ENCODE measurements at places on chromosomes 1 and 21. TPM values are rescaled to one million over a fixed set of nuclear protein-coding genes. Genes with fewer than 3 reads are reported as not detected.
A peak's percentile ranks its signal among the peaks of the same experiment; 100 is the strongest.

Gene MIXL1
- not detected for total RNA-seq

Gene AADACL4
- total RNA-seq: not detected

Gene C1orf167
- 0.35 TPM for total RNA-seq

Gene SHISA4
- 18.9 TPM for total RNA-seq

Gene CAP1
- total RNA-seq: 500 TPM

Gene C4BPB
- total RNA-seq: 1.6 TPM

Gene SCCPDH
- total RNA-seq: 23.7 TPM

Gene NBPF4
- total RNA-seq: not detected

GRCh38 chr1:160083968-160084770, 2.8 kb downstream of the KCNJ9 start:
- ATAC-seq: peak; percentile 57

DNA sequence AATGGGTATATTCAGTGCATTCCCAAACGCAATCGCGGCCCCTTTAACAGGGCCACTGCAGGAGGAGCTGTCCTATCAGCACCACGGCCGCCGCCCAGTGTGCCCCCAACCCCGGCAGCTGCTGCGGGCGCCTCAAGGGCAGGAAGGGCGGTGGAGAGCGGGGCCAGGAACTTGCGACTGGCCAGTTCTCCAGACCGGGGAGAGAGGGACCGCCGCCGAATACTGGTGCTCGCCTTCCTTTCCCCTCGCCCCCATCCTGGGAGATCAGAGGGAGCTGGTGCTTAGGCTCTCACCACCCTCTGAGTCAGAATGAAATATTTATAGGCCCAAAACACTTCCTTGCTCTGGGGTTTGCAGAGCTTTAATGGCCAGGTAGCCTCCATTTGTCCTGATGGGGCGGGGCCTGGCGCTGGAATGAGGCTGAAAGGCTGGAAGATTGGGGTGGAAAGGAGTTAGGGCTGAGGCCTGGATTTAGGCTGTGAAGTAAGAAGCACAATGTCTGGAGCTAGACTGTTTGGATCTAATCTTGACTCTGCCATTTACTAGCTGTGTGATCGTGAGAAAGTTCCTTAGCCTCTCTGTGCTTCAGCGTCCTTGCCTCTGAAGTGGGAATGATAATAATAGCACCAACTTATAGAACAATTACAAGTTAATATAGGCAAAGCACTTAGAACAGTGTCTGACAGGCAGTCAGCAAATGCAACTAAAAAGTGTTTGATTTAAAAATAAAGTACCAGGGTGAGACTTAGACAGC, 75.5 kb downstream of the NAV1 start:
- no peak for ATAC-seq

DNA sequence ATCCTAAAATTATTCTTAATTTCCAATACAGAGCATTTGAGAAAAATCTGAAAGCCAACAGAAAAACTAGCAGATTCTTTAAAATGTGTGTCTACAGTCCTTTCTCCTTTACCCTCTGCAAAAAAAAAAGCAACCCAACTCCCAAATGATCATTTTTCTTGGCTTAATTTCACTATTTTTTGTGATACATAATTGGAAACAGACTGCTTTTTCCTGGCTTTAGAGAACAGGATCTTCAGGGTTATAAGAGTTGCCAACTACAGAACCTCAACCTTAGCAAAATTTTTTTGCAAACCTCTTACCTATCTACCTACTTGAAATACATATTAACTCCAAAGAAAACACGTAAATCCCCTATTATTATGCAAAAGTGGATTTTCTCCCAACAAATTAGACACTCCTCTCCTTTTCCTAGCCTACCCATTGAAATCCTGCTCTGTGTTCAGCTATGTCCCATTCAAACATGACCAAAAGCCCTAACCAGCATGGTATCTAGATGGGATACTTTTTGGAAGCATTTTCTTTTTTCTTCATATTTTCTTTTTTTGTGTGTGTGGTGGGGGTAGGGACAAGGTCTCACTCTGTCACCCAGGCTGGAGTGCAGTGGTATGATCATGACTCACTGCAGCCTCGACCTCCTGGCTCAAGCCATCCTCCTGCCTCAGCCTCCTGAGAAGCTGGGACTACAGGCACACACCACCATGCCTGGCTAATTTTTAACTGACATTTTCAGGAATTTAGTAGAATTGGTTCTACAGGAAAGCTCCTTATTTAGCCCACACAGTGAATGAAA, 9.0 kb downstream of the TGFBR3 start:
- no peak for ATAC-seq

DNA sequence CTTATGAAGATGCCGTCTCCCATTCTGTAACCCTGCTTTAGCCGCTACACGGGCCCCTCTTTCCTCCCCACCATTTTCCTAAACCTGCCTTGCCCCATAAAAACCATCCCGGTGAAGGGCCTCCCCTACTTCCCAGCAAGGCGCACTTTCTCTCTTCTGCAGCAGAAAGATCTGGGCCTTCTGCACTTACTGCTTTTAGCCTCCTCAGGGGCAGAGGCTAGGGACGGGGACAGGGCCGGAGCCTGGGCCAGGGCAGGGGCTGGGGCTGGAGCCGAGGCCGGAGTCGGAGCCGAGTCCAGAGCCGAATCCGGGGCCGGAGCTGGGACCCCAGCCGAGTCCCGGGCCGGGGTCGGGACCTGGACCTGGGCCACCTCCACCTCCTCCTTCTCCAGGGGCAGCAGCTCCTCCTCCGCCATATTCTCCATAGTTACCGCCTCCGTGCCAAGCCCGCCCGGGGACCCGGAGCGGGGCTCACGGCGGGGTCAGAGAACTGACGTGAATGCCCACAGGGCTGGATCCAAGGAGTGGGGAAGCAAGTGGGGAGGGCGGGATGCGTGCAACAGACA, 382 bp downstream of the TRMT1L start:
- ATAC-seq: peak; percentile 37

DNA sequence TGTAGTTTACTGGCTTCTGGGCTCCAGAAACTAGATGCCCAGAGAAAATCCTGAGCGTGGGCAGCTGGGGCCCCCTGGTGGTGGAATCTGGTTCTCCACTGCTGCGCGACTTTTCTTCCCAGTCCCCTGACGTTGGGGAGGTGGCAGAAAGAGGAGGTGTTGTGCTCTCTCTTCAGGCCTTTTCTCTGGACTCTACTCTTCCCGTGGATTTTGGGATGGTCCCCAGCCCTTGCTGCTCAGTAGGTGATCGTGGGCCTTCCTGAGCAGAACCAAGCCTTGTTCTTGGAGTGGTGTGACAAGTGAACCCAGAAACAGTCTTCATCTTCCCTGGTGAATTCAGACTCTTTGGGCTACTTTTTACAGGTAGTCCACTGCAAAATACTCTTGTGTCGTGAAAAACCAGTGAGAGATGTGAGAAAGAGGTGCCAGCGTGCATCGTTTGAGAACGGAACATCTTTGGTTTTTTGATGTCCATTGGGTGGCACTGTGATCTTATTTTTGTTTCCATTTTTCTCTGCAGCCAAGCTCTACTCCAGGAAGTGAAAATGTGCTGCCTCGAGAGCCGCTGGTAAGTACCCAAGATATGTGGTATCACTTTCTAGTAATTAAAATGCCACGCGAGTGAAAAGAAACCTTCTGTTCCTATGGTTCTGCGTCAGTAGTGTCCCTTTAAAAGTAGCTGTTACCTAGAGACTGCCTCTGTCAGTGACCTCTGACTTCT, 20.2 kb downstream of the PEX14 start:
- peak; percentile 66 for ATAC-seq

DNA sequence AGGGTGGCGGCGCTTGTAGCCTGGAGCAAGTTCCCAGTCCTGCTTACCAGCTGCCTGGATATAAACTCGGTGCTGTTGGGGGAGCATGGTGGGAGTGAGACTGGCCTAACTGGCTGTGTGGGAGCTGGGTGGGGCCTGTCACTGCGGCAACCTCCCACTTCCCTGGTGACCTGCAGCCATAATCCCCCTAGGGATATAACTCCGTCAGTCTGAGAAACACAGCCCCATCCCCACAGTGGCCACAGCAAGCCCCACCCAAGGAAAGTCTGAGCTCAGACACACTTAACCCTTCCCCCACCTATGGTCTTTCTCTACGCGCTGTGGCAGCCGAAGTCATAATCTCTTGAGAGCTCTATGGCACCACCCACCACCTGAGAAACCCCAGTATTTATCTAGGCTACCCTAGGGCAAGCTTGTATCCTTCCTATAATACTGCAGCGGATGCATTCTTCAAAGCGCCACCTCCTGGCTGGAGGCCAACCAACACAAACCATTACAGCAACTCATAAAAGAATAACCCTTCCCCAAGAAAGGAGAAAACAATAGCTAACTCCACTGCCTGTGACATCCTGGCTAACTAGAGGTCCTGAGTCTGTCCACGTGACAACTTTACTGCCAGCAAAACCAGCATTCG, 57.4 kb downstream of the ZNF648 start:
- ATAC-seq: peak; percentile 57

- no peak for ATAC-seq
These were observed 99.4 kb downstream of the UCHL5 start for GRCh38 chr1:192959657-192960186.

- ATAC-seq: no peak
These were observed 75.4 kb downstream of the RIPK4 start for GRCh38 chr21:41691205-41692184.

DNA sequence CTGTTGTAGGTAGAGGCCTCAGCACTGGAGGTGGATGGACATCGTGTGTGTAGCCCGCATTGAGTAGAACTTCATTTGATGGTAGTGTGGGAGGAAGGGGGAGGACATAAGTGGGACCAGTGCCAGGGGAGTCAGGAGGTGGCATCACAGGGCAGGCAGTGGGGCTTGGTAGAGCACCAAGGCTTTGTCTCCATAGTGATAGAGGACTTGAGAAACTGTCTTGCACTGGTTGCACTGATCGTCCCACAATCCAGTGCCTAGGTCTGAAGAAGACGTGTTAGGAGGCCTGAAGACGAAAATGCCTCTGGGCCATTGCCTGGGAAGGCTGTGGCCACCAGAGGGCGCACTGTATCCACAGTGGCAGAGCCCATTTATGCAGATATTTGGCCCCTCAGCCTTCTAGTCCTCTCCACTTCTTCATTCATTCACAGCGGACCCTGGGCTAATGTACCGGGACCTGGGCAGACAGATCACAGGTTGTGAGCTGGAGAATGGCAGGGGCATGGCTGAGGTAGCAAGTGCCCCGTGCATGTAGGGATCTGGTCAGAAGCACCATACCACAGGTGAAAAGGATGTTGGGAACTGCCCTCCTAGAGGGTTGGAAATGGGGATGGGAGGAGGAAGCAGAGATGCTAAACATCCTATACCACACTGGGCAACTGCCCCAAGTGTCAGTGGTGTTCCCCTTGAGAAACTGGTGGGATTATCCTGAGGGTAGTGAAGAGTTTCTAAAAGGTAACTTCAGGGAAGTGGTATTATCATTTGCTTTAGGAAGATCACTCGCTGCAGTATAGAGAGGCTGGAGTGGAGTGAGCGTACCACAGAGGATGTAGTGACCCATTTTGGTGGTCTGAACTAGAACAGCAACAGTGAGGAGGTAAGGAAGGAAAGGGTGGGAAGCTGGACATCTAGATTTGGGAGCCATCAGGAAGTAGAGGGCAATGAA, 95.3 kb downstream of the PIK3R3 start:
- peak; percentile 72 for ATAC-seq

DNA sequence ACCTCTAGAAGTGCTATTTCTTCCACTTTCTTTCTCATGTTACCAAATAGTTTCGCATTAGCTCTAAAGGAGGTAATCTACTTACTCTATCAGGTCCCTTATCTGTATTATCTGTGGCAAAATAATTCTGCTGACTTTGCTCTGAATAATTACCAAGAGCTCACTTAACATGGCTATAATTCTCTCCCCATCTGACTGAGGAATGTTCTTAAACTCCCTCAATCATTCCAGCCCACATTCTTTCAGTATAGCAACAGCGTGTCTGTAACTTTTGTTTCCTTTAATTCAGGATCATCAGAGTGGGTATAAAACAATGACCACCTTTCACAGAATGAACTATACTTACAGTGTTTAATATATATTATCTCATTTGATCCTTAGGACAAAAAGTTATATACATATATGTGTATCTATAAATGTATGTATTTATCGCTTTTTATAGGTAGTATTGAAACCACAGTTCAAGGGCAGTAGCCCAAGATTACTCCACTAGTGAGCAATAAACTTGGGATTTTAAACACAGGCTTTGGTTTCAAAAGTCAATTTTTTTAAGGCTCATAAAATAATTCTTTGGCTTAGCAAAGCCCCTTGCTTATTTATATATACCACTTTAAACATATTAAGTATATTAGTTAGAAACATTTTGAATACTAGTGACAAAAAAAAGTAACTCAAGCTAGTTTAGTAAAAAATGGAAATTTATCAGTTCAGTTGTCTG, 36.1 kb upstream of the ST6GALNAC3 start:
- ATAC-seq: no peak

DNA sequence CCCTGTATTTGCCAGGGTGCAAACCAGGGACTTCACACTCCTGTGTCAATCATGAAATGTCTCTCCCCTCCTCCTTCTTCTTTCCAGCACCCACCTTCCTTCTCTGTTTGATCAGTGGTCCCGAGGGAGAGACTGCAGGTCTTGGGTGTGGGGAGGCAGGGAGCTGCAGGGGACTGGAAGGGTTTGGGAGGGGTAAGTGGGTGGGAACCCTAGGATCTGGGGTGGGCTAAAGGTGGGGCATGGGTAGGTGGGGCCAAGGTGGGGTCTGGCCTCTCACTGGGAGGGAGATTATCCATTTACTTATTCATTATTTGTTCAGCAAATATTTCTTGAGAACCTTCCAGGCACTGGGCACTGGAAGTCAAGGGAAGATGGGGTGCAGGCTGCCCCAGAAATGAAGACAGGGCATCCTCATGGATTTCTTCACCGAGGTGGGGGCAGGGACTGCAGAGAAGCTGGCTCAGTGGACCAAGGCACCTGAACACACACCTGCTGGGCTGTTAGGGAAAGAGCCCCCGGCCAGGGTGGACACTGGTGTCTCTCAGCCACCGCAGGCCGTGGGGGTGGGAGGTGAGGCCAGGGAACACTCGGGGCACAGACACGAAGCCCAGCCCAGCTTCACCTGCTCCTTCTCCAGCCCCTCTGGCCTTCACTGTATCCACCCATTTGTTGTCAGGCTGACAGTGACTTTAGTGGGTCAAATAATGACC, 193.9 kb upstream of the C1orf174 start:
- ATAC-seq: no peak

- no peak for ATAC-seq
These were observed 49.6 kb downstream of the UBE2T start for GRCh38 chr1:202291961-202292712.

DNA sequence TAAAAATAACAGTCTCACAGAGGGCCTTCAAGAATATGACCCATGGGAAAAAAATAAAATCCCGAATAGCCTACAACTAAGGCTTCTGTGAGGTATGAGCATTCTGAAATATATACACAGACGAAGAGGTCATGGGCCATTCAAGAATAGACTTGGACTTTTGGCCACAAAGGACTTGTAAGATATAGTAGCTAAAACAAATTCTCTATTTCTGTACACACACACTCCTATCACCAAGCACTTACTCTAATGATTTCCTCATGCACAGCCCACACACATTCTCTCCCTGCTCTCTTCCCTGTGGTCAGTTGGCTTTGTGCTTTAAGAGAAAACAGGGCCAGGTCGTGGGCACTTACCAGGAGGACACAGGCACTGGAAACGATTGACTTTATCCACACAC, 69.7 kb upstream of the ADAM30 start:
- no peak for ATAC-seq

GRCh38 chr21:46498335-46499050, 39.8 kb downstream of the DIP2A start:
- ATAC-seq: no peak

GRCh38 chr1:201745023-201745422, 83.9 kb upstream of the IPO9 start:
- ATAC-seq: no peak
